CD4-positive, alpha-beta T cell treated with Interferon gamma for 1 hour (primary cell): ENCODE measurements at places on chromosomes 3 and 15.

DNA sequence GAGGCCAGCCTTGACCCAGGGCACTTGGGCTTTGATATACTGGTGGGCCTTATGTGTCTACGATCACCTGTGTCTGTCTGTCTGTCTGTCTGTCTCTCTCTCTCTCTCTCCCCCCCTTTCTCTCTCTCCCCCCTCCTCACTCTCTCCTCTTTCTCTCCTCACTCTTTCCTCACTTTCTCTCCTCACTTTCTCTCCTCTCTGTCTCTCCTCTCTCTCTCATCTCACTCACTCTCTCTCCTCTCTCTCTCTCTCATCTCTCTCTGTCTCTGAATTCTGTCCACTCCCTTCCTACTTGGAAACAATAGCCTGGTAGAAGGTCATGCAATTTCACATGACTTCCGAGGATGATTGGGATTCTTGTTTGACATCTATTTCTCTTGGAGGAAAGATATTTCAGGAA, 269.2 kb upstream of the CHRM5 start:
- no peak for DNase-seq

DNA sequence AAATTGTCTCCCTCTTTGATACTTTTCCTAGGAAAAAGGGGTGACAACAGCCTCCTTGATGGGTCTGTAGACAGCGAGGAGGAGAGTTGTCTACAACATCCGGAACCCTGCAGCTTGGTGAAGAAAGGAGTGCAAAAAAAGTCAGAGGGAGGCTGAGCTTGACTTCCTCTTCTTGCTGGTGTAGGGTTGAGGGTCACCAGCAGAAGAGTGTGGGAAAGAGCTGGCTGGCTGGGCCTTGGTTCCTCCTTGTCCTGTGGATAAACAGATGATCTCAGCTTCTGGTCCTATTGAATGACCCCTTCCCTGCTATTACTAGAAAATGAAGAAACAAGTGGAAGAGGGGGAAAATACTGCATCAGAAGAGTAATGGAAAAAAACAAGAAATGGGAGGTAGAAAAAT, 20.4 kb downstream of the SLC7A14 start:
- no peak for DNase-seq

DNA sequence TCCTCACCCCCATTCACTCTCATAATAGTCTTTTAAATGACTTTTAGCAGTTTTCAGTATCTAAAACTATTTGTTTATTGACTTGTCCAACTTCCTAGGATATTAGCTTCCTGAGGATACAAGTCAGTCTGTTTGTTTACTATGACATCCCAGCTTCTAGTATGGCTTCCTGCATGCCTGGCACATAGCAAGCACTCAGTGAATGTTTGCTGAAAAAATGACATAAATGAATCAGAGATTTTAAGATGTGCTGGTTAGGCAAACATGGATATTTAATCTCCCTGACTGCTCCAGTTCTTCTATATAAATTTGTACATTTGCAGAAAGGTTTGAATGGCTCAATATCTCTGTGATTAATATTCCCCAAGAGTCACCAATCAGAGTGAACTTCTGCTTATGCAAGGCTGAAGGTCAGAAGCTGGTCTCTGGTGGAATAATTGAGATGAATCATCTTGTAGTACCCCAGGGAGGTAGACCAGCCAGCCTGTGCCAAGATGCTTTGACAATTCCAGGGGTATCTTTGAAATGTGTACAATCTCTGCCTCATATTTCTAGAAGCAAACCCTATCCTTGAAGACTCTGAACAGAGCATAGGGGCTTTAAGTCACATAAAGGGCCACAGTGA, 219.0 kb upstream of the LMCD1 start:
- no peak for DNase-seq

- no peak for DNase-seq
Measured at GRCh38 chr3:94176988-94177745, 114.3 kb downstream of the NSUN3 start.

- no peak for DNase-seq
Measured at GRCh38 chr15:31571676-31572075, 245.0 kb downstream of the KLF13 start.

DNA sequence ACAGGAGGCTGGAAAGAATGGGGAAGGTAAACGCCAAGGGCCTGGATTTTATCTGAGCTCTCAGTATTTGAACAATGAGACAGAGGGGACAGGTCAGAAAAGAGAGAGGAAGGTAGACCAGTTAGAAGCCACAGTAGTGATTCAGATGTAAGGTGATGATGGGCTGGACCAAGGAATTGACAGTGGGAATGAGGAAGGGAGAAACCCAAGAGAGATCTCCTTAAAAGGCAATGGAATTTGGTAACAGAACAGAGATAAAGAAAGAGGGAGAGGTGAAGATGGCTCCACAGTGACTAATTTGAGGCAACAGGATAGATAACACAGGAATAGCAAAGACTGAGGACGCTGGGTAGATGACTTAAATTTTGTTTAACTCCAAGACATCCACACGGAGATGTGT, 11.4 kb upstream of the HEG1 start:
- DNase-seq: no peak

- DNase-seq: no peak
Measured at GRCh38 chr3:62558549-62559112, 185.3 kb upstream of the FEZF2 start.

- DNase-seq: no peak
Measured at GRCh38 chr3:126130081-126130855, 46.3 kb upstream of the SLC41A3 start.

DNA sequence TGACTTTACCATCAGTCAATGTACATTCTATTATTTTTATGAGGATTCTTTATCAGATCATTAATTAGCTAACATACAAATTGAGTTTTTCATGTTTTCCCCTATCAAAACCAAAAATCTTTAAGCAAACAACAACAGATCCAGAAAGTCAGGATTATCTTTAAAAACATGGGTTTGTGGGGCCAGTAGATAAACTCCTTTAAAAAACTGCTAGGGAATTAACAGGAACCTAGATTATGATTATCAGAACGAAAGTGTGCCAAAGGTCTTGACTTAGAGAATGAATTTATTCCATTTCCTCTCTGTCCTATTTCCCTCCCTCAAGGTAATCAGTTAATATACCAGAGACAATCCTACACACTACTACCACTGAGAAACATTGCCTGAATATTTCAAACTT, 13.2 kb upstream of the CCDC13 start:
- no peak for DNase-seq

DNA sequence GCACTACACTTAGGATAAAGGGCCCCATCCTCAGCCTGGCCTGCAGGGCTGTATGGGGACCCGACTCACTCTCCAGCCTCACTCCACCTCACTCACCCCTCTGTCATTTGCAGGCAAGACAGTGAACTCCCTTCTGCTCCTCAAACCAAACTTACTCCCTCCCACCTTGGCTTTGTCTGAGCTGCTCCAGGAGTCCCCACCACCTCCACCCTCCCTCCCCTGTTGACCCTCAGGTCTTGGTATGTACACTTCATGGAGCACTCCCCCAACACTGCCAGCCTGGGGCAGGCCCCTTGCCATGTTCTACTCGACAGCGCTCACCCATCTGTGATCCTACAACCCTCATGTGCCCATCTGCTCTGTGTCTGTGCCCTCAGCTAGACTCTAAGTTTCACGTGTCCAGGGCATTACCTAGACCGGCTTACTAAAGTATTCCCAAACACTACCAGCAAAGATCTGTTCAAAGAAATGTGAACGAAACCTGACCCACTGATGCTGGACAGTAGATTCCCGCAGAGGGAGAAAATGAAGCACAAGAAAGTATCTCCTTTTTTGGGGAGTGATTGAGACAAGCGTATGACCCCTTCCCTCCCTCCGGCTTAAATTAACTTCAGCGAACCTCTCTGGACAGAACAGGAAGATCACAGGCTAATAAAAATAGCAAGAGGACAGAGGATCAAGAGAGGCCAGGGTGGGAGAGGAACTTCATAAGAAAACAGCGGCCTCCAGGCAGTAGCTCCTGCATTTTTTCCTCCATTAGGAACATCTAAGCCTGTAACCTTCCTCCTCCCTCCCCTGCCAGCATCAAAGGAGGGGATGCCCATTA, 113.2 kb downstream of the RFTN1 start:
- no peak for DNase-seq

DNA sequence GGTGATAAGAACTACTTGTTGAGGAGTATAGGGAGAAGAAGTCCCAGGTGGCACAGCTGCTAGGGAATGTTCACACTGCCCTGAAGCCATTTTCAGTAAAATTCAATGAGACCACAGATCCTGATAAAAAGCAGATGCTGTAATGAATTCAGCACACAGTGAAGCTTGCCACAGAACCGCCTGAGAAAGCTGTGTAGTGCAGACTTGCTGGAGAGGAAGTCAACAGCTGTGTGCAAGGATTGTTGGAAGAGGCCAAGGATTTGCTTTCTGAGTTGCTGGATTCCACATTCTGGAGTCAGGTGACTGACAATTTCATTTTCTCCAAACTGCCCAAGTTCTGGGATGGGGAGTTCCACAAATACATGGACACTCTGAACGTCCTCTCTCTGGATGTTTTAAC, 70.9 kb downstream of the ANP32A start:
- no peak for DNase-seq

- DNase-seq: no peak
Measured at GRCh38 chr3:87121856-87122255, 105.3 kb upstream of the CHMP2B start.

GRCh38 chr15:88752951-88753350, 50.3 kb upstream of the ACAN start:
- DNase-seq: no peak

DNA sequence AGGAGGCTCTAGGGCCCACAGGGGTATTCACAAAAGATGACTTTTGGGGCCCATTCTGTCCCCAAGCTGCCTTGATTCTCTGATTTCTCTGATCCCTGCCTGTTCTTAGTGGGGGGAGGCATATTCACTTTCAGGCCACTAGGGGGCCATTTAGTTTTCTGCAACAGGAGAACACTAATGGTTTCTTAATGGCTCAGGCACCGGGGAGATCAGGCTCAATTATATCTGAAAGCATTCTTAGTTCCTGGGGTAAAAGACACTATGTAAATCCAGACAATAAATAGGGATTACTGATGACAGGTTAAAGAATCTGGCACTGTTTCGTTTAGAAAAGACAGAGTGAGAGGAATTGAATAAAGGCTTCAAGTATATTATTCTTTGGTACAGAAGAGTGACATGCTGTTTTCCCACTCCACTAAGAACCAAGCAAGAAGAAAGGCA, 2.5 kb upstream of the INAFM2 start:
- DNase-seq: peak; percentile 59
